Hindlimb muscle (tissue), 1 donor: ENCODE measurements at places on chromosomes 12 and 14.

- no peak for DNase-seq
Measured at GRCh38 chr14:92635031-92635430, 113.4 kb downstream of the LGMN start.

- DNase-seq = no peak
Measured at GRCh38 chr12:28574746-28575592, 384.7 kb downstream of the CCDC91 start.

GRCh38 chr12:21849878-21850277, 75.4 kb upstream of the KCNJ8 start:
- no peak for DNase-seq

DNA sequence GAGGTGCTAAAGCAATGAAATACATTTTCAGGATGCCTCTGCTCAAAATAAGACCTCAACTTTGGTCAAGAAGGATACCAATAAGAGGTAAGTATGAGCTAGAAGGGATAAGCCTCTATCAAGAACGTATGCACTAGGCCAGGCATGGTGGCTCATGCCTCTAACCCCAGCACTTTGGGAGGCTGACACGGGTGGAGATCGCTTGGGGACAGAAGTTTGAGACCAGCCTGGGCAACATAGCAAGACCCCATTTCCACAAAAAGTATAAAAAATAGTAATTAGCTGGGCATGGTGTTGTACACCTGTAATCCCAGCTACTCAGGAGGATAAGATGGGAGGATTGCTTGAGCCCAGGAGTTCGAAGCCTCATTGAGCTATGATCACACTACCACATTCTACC, 94.7 kb downstream of the PRKAB1 start:
- no peak for DNase-seq

GRCh38 chr12:68349921-68350606, 17.9 kb upstream of the MDM1 start:
- no peak for DNase-seq

- DNase-seq = no peak
Measured at GRCh38 chr12:31368666-31369361, 42.9 kb upstream of the SINHCAF start.

- no peak for DNase-seq
Measured at GRCh38 chr14:31590206-31590605, 29.0 kb downstream of the NUBPL start.

DNA sequence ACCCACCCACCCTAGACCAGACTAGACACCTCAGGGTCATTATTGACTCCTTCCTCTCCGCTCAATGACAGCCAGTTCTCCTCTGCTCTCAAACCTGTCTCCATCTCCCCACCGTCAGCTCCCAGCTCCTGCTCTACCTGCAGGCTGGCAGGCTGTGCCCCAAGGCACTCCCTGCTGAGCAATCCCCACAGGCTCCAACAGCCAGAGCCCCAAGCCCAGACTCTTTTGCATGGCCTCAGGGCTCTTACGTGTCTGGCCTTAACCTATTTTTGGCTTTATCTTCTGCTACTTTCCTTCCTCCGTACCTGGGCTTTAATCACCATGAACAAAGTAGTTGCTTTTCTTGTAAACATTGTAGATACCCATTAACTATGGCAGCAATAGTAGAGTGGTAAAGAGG, 162.9 kb upstream of the PRMT8 start:
- DNase-seq = no peak

DNA sequence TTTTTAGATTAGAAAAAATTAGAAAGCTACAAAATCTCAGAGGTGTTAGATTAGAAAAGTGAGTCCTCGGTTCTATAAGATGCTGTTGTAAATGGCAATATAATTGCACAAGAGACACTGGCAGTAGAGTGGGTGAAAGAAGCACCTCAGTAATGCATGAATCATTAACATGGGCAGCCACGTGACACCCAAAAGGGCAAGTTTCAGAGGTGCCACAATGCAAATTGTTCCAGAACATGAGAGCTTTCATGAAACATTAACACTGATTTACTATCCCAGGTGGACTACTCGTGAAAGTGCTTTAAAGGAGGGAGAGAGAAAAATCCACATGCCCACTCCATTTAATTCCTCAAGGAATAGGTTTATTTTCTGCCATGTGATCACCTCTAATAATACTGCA, 108.4 kb downstream of the PTPRR start:
- no peak for DNase-seq

- DNase-seq = no peak
Measured at GRCh38 chr14:95711476-95712176, 2.3 kb downstream of the TCL1A start.

DNA sequence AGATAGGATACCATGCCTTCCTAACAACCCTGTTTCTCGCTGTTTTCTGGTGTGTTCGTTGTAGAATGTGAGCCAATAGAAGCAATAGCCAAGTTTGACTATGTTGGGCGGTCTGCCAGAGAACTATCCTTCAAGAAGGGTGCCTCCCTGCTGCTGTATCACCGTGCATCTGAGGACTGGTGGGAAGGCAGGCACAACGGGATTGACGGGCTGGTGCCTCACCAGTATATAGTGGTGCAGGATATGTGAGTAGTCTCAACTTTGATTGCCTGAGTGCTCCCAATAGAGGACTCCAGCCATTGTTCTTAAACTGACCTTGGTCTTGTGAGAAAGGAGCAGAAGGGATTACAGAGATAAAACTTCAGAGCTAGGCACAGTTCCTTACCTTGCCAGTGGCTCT, 96.2 kb downstream of the KICS2 start:
- DNase-seq = no peak

- DNase-seq = no peak
Measured at GRCh38 chr12:47938093-47938492, 25.3 kb upstream of the TMEM106C start.

GRCh38 chr12:89492883-89493282, 31.7 kb downstream of the GALNT4 start:
- no peak for DNase-seq

GRCh38 chr12:93163260-93164036, 214.3 kb upstream of the NUDT4 start:
- DNase-seq = no peak

GRCh38 chr12:88111074-88111652, 30.7 kb downstream of the CEP290 start:
- DNase-seq = peak; percentile 14

DNA sequence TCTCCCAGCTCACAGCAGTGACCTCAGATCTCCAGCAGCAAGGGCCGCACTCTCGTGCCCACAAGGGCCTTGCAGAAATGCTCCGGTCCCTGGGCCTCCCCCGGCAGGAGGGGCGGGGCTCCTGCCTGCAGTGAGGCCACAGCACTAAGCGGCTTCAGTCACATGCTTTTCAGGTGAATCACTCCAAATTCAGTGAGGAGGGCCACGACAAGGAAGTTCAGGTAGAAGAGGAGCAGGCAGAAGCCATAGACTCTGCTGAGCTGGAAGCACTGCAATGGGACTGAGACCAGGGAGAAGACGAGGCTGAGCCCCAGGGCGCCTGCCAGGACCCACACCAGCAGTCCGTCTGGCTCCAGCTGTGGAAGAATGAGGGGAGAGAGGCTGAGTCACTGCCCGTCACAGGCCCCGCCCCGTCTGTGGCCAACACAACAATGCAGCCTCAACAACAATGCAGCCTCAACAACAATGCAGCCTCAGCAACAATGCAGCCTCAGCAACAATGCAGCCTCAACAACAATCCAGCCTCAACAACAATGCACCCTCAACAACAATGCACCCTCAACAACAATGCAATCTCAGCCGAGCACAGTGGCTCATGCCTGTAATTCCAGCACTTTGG, 35.2 kb downstream of the SLC8B1 start:
- no peak for DNase-seq

- no peak for DNase-seq
Measured at GRCh38 chr12:109435428-109436187, 41.5 kb downstream of the KCTD10 start.

- no peak for DNase-seq
Measured at GRCh38 chr12:130540376-130540775, 175.7 kb downstream of the RIMBP2 start.

DNA sequence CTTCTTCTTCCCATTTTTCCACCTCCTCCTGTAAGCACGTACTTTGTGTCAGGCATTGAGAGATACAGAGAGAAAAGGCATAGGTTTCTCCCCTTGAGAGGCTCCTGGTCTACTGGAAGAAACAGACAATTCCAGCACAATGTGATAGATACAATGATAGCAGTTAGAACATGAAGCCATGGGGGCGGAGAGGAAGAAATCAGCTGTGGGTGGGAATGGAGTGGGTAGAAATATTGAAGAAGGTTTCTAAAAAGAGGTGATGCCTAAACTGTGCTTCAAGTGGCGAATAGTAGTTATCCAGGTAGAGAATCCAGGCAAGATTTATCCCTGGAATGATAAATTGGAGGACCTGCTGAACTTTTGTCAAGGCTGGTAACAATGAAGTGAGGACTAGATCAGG, 528.8 kb downstream of the NRXN3 start:
- DNase-seq = no peak

DNA sequence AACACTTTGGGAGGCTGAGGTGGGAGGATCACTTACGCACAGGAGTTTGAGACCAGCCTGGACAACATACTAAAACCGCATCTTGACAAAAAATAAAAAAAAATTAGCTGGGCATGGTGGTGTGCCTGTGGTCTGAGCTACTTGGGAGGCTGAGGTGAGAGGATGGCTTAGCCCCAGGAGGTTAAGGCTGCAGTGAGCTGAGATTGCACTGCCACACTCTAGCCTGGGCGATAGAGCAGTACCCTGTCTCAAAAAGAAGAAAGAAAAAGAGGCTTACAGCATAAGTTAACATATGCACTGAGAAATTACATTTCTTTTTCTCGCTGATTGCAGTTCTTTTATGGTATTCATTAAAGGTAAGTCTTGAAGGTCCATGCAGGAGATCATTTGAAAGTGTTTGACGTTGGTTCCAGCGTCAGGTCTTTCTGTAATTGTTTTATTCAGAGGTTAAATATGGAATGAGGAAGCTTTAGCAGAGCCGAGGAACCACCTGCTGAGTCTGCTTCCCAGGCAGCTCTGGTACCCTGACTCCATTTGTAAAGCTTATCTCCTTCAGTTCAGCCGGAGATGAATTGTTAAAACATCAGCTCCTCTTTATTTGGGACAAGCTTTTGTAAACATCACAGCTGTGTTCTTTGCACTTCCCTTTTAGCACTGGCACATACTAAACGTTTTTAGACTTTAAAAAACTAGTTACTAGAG, 18.5 kb downstream of the SFSWAP start:
- DNase-seq = no peak

DNA sequence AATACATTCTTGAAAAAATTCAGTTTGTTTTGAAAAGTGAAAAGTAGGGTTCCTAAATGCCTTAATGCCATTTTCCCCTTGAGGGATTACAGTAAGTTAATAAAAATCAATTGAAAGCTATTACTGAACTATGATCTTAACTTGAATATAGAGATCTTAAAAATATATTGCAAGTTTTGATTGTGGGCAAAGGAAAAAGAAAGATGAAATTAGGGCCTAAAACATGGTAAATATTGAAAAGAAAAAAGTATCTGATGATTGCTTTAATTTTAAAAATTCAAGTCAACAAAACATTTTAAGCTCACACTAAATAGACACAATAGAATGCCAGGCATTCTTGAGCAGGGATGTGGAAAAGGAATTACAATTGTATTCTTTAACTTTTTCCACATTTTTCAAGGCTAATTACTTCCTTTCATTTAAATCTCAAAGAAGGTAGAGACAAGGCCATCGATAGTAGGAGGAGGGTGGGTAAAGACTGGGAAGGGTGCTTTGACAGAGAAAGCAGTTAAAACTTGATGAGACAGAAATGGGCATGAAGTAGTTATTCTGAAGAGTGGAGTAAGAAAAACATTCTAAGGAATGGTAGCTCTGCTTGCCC, 294.4 kb downstream of the NELL2 start:
- DNase-seq = no peak

GRCh38 chr12:89514751-89515150, 9.8 kb downstream of the GALNT4 start:
- DNase-seq = no peak

DNA sequence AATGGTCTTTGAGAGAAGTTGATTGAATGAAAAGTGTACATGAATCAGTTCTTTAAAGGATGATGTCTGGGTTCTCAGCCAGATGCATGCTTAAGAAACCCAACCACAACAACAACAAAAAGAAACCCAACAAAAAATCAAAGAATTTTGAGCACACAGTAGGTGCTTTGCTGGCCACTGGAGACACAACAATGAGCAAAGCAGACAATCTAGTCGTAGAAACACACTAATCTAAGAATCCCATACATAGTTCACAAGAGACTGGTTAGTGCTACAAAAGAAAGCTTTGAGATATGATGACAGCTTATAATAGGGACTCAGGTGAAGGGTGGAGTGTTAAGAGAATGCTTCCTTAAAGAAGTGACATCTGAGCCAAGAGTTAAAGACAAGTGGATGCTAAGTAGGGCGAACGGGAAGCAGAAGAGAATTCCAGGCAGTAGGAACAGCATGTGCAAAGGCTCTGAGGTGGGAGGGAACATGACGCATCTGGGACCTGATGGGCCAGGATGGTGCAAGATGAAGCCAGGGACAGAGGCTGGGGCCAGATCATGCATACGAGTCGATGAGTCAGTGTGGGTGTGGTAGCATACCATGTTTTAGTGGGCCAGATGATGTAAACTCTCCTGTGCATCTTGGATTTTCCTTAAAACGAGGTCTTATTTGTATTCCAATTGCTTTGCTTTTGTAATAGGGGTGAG, 4.6 kb upstream of the HIP1R start:
- DNase-seq = no peak

DNA sequence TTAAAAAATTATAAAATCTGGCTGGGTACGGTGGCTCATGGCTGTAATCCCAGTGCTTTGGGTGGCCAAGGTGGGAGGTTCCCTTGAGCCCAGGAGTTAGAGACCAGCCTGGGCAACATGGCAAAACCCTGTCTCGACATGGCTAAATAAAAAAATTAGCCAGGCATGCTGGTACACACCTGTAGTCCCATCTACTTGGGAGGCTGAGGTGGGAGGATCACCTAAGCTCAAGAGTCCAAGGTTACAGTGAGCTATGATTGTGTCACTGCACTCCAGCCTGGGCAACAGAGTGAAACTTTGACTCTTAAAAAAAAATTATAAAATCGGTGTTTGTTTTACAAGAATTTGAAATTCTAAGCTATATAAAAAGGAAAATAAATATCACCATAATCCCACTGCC, 141.8 kb downstream of the SLC38A6 start:
- DNase-seq = no peak

GRCh38 chr14:50635141-50635540, 33.0 kb downstream of the SAV1 start:
- DNase-seq = no peak

- peak; percentile 94 for DNase-seq
Measured at GRCh38 chr14:54565785-54566409, 1.0 kb upstream of the SAMD4A start.

GRCh38 chr14:100750762-100751699, 24.3 kb downstream of the DLK1 start:
- DNase-seq = no peak

- DNase-seq = no peak
Measured at GRCh38 chr12:106119301-106119700, 19.5 kb downstream of the NUAK1 start.

- DNase-seq = no peak
Measured at GRCh38 chr14:61406198-61406597, 84.8 kb downstream of the PRKCH start.

- DNase-seq = no peak
Measured at GRCh38 chr12:124493809-124494750, 73.3 kb downstream of the NCOR2 start.

- no peak for DNase-seq
Measured at GRCh38 chr14:95485222-95485819, 31.1 kb downstream of the SYNE3 start.

- no peak for DNase-seq
Measured at GRCh38 chr14:95250936-95251335, 68.8 kb downstream of the CLMN start.

GRCh38 chr14:58198086-58198485, 1.9 kb upstream of the ACTR10 start:
- no peak for DNase-seq
